ENCODE measurements at places on chromosomes 6 and 20.

- no peak for DNase-seq
Measured at GRCh38 chr6:6746333-6746969, 157.9 kb downstream of the LY86 start.

DNA sequence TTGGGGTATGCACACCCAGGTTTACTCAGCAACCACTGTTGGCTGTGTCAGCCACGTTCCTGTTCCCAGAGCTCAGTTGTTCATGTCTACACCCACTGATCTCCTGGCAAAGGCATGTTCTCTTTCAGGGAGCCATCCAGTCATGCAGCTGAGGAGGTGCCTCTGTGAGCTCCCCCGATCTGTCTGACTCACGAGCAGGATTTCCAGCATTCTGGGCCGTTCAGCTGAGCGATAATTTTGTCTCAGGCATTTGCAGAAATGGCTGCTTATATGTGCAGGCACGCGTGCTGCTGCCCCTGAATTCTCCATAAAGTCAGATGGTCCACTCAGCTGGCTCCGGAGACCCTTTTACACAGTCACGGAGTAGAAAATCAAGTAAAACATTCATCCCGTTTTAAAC is 78.4 kb upstream of the IYD start:
- no peak for DNase-seq

- no peak for DNase-seq
Measured at GRCh38 chr6:163897030-163897429, 482.5 kb downstream of the QKI start.

DNA sequence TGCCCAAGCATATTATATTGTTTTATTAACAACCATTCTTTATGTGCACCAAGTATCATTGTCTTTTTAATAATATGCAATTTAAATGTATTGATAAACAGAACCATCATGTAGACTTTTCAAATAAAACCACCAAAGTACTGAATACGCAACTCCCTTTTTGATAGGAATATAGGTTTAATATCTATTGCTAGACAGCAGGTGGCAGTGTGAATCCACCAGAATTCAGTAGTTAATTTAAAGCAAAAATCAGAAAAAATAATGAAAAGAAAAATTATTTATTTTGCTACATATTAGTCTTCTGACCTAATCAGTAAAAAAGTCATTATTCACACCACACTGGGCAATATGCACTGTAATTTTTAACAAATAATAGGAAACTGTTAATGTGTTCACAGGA is 143.7 kb downstream of the KLHL32 start:
- no peak for DNase-seq

GRCh38 chr20:40494248-40494647 is 194.8 kb downstream of the MAFB start:
- DNase-seq, result no peak

- DNase-seq, result no peak
Measured at GRCh38 chr6:1678201-1678600, 68.5 kb downstream of the FOXC1 start.

GRCh38 chr6:35624341-35625070 is 64.2 kb downstream of the FKBP5 start:
- no peak for DNase-seq

DNA sequence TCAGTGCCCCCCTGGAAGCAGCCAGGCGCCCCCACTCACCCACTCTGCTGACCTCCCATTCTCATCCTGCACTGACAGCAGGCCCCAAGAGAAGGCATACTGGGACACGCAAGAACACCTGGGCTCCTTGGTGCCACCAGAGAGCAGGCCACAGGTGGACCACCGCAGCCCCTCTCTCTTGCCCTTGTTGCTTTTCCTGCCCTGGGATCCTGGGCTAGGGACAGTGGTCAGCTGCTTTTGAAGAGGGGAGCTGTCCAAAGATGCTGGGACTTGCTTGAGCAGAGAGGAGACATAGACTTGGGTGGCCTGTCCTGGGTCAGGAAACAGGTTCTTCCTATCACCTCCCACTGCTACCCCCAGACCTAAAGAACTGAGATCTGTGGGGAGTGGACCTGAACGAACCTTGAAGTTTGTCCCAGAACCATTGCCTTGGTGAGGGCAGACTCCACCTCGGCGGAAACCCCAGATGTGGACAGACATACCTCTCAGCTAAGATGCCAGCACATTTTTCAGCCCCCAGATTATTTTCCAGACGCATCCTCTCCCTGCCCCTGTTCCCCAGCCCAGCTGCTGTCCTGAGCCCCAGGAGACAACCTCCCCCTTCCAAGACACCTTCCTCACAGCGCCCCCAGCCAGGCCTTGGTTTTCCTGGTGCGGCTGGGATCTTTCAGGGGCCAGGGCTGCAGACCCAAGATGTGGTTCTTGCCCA is 1.1 kb downstream of the GLP1R start:
- DNase-seq, result no peak

GRCh38 chr6:10418862-10419748 is 4.2 kb upstream of the TFAP2A start:
- DNase-seq, result no peak

DNA sequence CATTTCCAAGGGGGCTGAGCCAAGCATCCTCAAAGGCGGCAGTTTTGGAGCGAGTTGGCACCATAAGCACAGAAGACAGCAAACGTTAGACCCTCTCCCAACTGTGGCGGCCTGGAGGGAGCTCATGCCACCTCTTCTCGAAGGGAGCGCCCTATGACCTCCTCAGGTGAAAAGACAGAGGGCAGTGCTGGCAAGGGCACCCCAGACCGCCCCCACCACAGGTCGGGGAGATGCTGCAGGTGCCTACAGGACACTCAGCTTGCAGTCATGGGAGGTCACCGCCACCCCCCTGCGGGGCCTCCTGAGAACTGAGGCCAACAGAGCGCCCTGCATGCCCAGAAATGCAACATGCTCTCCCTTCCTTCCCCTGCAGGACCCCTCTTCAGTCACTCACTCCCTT is 45.1 kb upstream of the BHLHE23 start:
- no peak for DNase-seq

GRCh38 chr20:10129749-10130148 is 88.9 kb upstream of the SNAP25 start:
- DNase-seq, result no peak

GRCh38 chr6:106223300-106223930 is 102.1 kb downstream of the ATG5 start:
- DNase-seq, result peak; percentile 47

GRCh38 chr20:63577317-63577894 is 3.4 kb upstream of the HELZ2 start:
- DNase-seq, result no peak

- no peak for DNase-seq
Measured at GRCh38 chr20:19113343-19113930, 99.0 kb upstream of the SLC24A3 start.
